Activated T-cell treated with anti-CD3 and anti-CD28 coated beads, Interleukin-2, amount 50 U/mL, for 48 hours (primary cell): ENCODE measurements at places on chromosomes 7 and 10.
A peak's percentile ranks its signal among the peaks of the same experiment; 100 is the strongest.

DNA sequence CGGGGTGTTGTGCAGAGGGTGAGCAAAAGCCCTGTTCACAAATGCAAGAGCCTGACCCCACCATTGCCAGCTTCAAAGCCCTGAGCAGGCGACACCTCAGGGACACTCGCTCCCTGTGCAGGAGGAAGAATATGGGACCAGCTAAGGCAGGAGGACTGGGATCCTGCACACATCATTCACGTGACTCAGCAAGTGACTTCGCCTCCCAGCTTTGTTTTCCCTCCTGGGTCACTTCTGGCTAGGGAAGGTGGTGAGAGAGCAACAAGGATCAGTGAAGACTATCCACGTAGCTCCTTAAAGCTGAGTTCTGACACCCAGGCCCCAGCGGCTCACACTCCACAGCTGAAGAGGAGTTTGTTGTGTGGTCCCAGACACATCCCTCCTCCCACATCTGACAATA lies 164.3 kb downstream of the FGFR2 start:
- no peak for DNase-seq

DNA sequence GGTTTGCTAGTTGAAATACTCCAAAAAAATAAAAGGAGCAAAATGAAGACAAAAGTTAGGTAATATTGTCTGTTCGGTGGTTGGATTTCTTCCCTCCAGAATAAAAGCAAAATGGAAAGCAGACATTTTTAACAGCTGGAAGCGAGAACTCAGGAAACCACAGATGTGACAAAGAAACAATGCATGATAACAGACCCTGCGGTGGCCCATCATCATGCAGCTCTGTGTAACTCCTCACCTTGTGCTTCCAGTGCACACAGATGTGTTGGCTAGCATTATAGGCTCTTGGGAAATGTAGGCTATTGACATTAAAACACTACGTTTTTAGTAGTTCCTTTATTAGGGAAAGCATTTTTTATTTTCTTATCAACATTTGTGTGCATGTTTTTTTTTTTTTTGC lies 53.9 kb upstream of the ARL4A start:
- no peak for DNase-seq

DNA sequence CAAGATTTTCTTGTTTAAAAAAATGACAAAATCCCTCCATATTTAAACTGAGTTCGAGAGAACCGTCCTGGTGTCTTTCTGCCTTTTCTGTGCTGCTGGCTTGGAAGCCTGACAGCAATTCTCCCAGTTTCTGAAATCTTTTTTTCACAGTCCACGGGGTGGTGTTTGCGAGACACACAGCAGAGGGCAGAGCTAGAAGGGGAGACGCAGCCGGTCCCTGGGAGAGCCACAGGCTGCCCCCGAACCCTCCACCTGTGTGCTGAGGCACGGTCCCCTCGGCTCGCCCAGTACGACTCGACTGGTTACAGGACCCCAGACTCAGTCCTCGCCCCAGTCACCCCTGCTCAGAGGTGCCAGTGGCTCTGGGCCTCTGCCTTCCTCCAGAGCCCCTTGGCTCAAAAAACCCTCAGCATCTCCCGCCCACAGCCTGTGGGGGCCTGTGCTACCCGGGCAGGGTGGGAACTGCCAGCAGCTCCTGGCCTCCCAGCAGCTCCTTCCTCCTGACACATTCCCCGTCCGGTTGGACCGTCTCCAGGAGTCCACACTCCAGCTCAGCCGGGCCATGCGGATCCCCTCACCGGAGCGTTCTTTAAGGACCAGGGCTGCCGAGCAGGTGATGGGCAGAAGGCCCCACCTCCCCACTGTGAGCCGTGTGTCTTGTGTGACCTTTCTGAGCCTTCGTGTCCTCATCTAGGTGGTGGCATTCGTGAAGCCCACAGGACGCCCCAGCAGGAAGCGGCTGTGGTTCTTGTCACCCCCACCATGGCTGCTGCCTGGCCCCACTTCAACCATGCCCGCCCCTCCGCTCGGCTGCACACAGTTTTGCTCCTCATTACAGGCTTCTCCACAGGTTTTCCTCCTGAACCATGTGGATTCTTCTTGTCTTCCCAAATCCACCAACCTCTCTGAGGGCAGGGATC lies 52.3 kb upstream of the EN2 start:
- no peak for DNase-seq

- DNase-seq = no peak
Measured at GRCh38 chr7:7432979-7433378, 102.7 kb downstream of the COL28A1 start.

GRCh38 chr10:102504179-102504975 lies 605 bp downstream of the SUFU start:
- peak; percentile 61 for DNase-seq

DNA sequence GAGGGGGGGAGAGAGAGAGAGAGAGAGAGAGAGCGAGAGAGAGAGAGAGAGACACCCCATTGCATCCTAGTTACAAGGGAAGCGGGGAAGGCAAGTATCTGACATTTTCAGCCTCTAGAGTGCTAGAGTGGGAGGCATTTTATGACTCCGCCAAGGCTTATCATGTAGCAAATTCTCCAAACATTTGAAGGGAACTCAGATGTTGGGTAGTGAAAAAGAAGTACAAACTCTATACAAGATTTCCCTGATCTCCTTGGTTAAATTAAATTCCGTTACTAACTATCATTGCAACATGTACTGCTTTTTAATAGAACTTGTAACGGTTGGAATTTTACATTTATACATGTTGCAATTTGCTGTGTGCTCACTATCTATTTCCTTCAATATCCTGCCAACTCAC lies 83.4 kb upstream of the FAM3C start:
- no peak for DNase-seq

GRCh38 chr10:49768329-49768728 lies 6.2 kb upstream of the OGDHL start:
- no peak for DNase-seq

GRCh38 chr7:44386139-44386913 lies 60.9 kb upstream of the CAMK2B start:
- peak; percentile 7 for DNase-seq

DNA sequence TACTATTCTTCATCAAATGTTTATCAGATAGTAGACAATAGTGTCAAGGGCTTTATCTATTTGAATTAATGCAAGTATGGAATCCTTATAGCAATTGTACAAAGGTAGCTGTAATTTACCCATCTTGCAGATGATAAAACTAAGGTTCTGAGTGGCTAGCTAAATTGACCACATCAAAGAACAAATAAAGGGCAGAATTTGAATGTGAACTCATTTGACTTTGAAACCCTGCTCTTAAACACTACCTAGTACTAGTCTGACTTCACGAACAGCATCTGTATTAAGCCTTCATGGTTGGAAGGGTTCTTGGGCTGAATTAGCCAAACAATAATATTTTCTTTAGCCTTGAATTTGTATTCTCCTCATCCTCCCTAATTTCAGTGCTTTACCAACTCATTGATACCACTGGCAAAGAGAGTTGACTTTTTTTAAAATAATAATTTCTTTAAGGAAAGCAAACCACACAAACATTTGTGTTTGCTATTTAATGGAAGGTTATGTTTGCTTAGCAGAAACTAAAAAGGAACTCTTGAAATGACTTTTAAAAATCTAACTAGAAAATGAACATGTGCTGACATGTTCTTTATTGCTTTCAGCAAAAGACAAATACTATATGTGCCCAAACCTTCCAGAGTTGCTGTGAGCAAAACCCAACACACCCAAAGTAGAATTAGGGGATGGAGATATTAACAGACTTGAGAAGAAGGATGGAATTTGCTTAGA lies 322.6 kb downstream of the RNLS start:
- DNase-seq = no peak
